CD8-positive, alpha-beta memory T cell (primary cell): ENCODE measurements at places on chromosomes 13 and 19.

- DNase-seq = no peak
These were observed 167.0 kb upstream of the IPO5 start for GRCh38 chr13:97786510-97786909.

DNA sequence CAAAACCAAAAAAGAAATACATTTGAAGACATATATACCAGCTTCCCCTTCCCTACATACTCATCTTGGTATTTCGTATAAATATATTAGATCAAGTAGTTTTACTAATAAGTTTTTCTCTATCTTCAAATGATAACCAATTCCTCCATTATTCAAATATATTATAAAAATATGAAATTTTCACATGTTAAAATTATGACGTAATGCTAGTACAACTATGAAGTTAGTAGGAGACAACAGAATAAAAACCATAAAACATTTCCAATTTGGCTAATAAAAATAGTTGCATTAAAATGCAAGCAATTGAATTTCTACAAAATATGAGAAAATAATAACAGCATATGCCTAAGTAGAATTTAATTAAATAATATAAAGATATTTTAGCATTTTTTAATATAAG, 501.8 kb upstream of the SLITRK5 start:
- DNase-seq = no peak

DNA sequence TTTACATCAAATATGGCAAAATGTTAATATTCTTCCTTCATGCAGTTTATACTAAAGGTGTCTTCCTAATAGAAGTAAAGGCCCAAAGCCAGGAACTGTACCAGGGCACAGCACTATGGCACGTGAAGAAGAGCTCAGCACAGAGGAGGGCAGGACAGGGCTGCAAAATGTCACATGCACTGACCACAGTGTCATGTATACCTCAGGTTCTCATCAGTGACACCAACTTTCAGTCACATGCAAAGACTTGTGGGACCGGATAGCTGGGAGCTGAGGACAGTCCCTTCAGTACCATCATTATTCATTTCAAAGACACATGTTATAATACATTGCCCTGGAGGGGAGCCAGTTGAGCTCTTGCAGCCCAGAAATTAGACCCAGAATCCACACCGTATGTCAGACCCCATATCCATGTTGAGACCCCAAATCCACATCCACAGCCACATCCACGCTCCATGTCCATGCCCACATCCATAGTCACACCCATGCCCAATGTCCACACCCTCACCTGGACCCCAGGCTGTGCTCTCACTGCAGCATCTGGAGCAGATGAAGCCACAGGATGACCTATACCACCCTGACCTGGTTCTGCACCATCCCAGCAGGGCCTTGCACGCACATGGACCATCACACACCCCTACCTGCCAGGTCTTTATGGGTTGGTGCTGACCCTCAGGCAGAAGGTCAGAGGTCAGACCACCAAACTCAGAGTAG, 111.8 kb downstream of the TUBA3C start:
- DNase-seq = no peak

GRCh38 chr19:50861496-50862286, 7.0 kb downstream of the KLK3 start:
- no peak for DNase-seq

- DNase-seq = no peak
These were observed 19.5 kb downstream of the SLC46A3 start for GRCh38 chr13:28699246-28699645.

- no peak for DNase-seq
These were observed 8.9 kb upstream of the ZNF527 start for GRCh38 chr19:37361994-37362393.
